ENCODE measurements at places on chromosomes 4 and X. TPM values are rescaled to one million over a fixed set of nuclear protein-coding genes. Genes with fewer than 3 reads are reported as not detected.

OFD1 gene
- 14.7 TPM for total RNA-seq

GRCh38 chrX:138718941-138719340 is 7.4 kb upstream of the FGF13 start:
- no peaks in the 10 kb centered on the region for H3K4me1 ChIP-seq
- H3K27ac ChIP-seq: no peak overlapping the region
- H3K4me3 ChIP-seq: no peak overlapping the region
- no peak for DNase-seq
- no peaks in the 10 kb centered on the region for H3K36me3 ChIP-seq
- peaks cover 8% of the 10 kb centered on the region for H3K27me3 ChIP-seq

DNA sequence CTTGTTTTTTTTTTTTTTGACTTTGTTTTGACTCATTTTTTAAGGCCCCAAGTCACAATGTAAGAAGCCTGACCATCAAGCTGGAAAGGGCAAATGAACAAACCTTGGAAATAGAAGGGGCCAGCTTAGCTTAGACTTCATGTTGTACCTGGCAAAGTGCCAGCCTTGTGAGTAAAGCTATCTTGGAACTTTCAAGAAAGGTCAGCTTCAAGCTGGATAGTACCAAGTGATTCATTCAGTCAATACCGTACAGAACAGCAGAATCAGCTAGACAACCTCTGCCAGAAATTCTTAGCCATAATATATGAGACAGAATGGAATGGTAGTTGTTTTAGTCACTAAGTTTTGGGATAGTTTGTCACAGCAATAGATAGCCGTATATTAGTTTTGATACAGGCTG is 1492.2 kb upstream of the TENM3 start:
- H3K36me3 ChIP-seq: no peaks in the 10 kb centered on the region
- H3K27ac ChIP-seq: no peak overlapping the region
- H3K4me1 ChIP-seq: no peaks in the 10 kb centered on the region
- H3K27me3 ChIP-seq: no peaks in the 10 kb centered on the region
- DNase-seq: no peak

PAGE1 gene
- not detected for total RNA-seq

GRCh38 chr4:71070015-71070414 is 76.6 kb downstream of the DCK start:
- H3K27me3 ChIP-seq: no peaks in the 10 kb centered on the region
- no peaks in the 10 kb centered on the region for H3K36me3 ChIP-seq
- DNase-seq: no peak
- H3K4me1 ChIP-seq: no peaks in the 10 kb centered on the region

GRCh38 chr4:178314287-178314686 is 872.0 kb upstream of the AGA start:
- H3K4me3 ChIP-seq: no peak overlapping the region
- no peaks in the 10 kb centered on the region for H3K4me1 ChIP-seq
- H3K36me3 ChIP-seq: no peaks in the 10 kb centered on the region
- no peak overlapping the region for H3K27ac ChIP-seq

MID1 gene
- 17.7 TPM for total RNA-seq

IQCM gene
- total RNA-seq: not detected

GAB3 gene
- 7.5 TPM for total RNA-seq

GRCh38 chrX:153820601-153821000 is 9.7 kb downstream of the PDZD4 start:
- H3K27ac ChIP-seq: no peak overlapping the region
- DNase-seq: no peak
- H3K4me1 ChIP-seq: peaks cover 10% of the 10 kb centered on the region
- H3K36me3 ChIP-seq: no peaks in the 10 kb centered on the region

- H3K36me3 ChIP-seq: no peaks in the 10 kb centered on the region
- H3K4me3 ChIP-seq: no peak overlapping the region
- no peak for DNase-seq
- H3K27me3 ChIP-seq: no peaks in the 10 kb centered on the region
- H3K27ac ChIP-seq: no peak overlapping the region
Observed at GRCh38 chr4:8762356-8762755, 109.3 kb downstream of the HMX1 start.

ETDB gene
- total RNA-seq: not detected

GRCh38 chrX:55240788-55241340 is 20.7 kb downstream of the PAGE5 start:
- H3K4me3 ChIP-seq: no peak overlapping the region
- H3K36me3 ChIP-seq: no peaks in the 10 kb centered on the region
- H3K27me3 ChIP-seq: no peaks in the 10 kb centered on the region
- no peak overlapping the region for H3K27ac ChIP-seq

GRCh38 chrX:21590012-21590776 is 67.9 kb downstream of the KLHL34 start:
- no peak for DNase-seq
- H3K36me3 ChIP-seq: no peaks in the 10 kb centered on the region
- no peak overlapping the region for H3K4me3 ChIP-seq

- H3K4me3 ChIP-seq: no peak overlapping the region
- peaks cover 6% of the 10 kb centered on the region for H3K4me1 ChIP-seq
Observed at GRCh38 chr4:25949994-25950393, 36.0 kb downstream of the SMIM20 start.

GRCh38 chr4:168731706-168732414 is 235.0 kb downstream of the PALLD start:
- no peak overlapping the region for H3K4me3 ChIP-seq
- H3K27ac ChIP-seq: no peak overlapping the region
- no peaks in the 10 kb centered on the region for H3K27me3 ChIP-seq
- H3K4me1 ChIP-seq: peaks cover 4% of the 10 kb centered on the region
- H3K36me3 ChIP-seq: no peaks in the 10 kb centered on the region

GRCh38 chrX:120653000-120653399 is 23.1 kb upstream of the C1GALT1C1 start:
- no peak overlapping the region for H3K4me3 ChIP-seq
- H3K27me3 ChIP-seq: no peaks in the 10 kb centered on the region
- no peaks in the 10 kb centered on the region for H3K4me1 ChIP-seq
- no peak overlapping the region for H3K27ac ChIP-seq
- no peaks in the 10 kb centered on the region for H3K36me3 ChIP-seq

DNA sequence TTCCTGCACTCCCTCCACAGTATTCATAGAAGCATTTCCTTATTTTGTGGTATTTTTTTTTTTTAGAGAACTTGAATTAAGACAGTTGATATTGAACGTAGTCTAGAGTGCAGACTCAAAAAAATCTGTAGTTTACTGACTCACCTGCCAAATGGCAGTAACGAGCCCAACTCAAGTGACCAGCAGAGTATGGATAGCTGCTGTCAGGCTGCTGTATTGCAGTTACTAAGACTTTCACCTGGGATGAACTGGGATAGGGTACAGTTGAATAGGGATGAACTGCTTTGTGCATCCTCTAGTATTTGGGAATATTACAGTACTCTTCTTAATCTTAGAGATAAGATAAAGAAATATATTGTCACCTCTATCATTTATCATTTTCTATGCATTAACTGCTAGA is 7.0 kb upstream of the SLC7A11 start:
- DNase-seq: no peak
- H3K4me3 ChIP-seq: no peak overlapping the region
- no peaks in the 10 kb centered on the region for H3K27me3 ChIP-seq

ASMT gene
- not detected for total RNA-seq

SLC10A7 gene
- total RNA-seq: 9.8 TPM

CXCL8 gene
- total RNA-seq: 10.8 TPM

DNA sequence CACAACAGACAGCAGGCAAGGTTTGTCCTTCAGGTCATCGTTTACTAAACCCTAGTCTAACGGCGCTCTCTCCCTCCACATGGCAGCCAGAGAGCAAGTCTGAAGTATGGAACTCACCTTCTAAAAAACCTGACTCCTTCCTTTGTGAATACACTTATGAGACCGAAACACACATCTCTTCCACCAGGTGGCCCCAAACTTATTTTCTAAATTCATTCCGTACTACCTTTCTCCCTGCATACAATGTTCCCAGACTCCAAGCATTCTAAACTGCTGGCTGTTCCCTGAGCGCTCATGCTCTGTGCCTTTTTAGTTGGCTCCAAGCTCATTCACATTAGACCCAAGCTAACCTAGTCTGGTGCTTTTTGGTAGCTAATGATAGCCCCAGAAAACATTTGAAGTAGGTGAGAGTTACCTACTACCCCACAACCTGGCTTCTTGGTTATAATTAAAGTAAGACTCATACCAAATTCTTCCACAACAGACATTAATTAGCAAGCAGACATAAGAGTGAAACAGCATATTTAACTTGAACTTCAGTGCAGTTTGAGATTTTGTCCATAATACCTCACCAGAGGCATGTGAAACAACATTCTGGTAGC is 67.6 kb upstream of the DCLK2 start:
- H3K27ac ChIP-seq: no peak overlapping the region
- no peaks in the 10 kb centered on the region for H3K36me3 ChIP-seq
- DNase-seq: no peak
- no peak overlapping the region for H3K4me3 ChIP-seq
- H3K4me1 ChIP-seq: no peaks in the 10 kb centered on the region

TMSB15A gene
- not detected for total RNA-seq

TLL1 gene
- total RNA-seq: 4.2 TPM

TRO gene
- 15.3 TPM for total RNA-seq

GRCh38 chr4:64617800-64618199 is 208.6 kb upstream of the TECRL start:
- H3K27me3 ChIP-seq: no peaks in the 10 kb centered on the region
- no peak overlapping the region for H3K4me3 ChIP-seq

DNA sequence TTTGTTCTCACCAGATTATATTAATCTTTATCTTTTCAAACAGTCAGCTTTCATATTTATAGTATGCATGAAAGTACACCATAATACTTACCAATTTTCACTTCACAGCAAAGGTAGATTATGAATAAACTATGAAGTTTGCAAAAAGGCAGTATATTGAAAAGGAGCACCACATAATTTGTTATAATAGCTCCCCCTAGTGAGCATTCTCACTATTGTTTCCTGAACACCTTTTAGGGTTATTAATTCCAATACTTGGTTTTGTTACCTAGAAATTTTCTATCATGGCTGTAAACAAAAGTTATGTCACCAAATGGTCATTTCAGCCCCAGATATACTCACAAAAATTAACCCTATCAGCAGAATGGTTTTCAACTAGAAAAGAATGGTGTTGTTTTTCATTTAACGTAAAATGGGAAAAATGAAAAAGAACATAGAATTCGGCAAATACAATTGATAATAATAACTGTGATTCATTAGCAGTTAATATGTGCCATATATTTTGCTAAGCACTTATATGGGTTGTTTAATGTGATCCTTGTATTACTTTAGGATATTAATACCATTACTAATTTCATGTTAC is 30.2 kb upstream of the NKX6-1 start:
- no peaks in the 10 kb centered on the region for H3K36me3 ChIP-seq
- no peak for DNase-seq
- H3K27me3 ChIP-seq: no peaks in the 10 kb centered on the region
- H3K4me3 ChIP-seq: no peak overlapping the region

S100G gene
- not detected for total RNA-seq
